Inflammatory macrophage treated with lipopolysaccharide for 4 hours (primary cell): ENCODE measurements at places on chromosomes 11 and 22.

DNA sequence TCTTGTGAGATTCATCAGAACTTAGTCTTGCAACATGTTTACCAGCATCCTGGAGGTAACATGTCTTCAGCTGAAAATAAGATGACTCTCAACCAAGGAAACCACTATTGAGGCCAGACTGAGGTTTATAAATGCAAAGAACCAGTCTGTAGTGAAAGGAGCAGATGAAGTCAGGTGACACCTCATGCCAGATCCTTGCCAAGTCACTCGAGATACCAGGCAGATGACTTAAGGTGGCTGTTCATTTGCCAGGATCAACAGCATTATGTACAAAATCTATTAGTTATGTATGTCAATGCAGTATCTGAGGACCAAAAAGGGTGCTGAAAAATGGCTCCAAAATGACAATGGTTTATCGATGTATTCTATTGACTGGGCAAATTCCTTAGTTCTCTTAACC lies 100.0 kb upstream of the SOX6 start:
- no peak for DNase-seq

GRCh38 chr11:60345489-60345888 lies 18.4 kb downstream of the MS4A6E start:
- peak; percentile 61 for DNase-seq

- no peak for DNase-seq
Measured at GRCh38 chr11:26936109-26936508, 57.8 kb upstream of the FIBIN start.

DNA sequence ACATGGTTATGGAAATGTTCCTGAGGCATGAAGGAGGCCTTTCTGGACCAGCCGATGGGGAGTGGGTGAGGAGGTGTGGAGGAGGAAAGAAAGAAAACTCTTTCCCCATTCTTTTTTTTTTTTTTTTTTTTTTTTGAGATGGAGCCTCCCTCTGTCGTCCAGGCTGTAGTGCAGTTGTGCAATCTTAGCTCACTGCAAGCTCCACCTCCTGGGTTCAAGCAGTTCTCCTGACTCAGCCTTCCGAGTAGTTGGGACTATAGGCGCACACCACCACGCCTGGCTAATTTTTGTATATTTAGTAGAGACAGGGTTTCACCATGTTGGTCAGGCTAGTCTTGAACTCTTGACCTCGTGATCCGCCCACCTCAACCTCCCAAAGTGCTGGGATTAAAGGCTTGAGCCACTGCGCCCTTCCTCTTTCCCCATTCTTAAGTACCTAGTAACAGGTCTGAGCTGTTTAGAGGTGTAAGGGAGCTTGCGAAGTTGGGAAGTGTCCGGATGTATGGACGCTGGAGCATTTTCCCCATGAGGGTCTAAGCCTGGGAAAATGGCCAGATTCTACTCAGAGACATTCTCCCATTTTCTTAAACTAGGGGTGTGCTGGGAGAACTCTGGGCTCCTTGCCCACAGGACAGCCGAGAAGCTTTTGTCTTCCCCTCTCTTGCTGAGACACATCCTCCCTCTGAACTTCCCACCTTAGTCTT lies 135.8 kb downstream of the TEAD1 start:
- DNase-seq = no peak

DNA sequence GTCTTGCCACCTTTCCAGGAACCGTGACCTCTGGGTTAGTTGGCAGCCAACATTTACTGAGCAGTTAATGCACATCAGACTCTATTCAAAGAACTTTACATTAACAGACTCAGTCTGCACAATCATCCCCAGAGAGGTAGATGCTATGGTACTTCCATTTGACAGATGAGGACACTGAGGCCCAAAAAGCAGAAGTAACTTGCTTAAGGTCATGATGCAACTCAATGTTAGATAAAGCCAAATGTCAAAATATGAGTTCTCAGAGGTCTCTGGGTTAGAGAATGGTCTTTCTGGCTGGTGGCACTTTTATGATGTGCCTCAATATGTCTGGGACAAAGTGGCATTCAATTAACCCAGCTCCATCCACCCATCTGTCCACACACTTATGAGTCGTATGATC lies 450.0 kb downstream of the MIAT start:
- DNase-seq = peak; percentile 17

- no peak for DNase-seq
Measured at GRCh38 chr11:114278342-114279065, 17.7 kb upstream of the NNMT start.

DNA sequence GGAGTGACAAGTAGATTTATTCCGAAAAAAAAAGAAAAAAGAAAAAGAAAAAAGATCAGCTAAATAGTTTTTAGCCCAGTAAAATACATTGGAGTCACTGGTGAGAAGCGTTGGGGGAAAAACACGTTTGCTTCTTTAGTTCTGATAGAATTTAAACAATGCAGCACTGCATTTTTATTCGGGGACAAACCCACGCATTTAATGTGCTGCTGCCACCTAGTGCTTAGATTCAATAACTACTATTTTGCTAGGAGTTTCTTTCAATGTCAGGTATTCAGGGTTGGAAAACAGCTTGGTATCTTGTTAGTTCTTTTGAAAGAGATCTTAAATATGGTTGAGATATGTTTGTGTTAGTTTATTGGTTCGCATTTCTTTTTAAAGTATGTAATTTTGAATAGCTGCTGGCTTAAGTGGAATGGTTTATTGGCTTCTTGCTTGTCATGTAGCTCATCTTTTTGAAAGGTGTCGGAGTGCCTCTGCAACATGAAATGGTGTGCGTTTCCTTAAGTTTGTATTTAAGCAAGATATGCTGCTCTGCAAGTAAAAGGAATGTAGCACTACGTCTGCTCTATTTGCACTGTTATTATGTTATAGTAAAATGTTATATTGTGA lies 41.9 kb downstream of the SVIP start:
- DNase-seq = peak; percentile 23

DNA sequence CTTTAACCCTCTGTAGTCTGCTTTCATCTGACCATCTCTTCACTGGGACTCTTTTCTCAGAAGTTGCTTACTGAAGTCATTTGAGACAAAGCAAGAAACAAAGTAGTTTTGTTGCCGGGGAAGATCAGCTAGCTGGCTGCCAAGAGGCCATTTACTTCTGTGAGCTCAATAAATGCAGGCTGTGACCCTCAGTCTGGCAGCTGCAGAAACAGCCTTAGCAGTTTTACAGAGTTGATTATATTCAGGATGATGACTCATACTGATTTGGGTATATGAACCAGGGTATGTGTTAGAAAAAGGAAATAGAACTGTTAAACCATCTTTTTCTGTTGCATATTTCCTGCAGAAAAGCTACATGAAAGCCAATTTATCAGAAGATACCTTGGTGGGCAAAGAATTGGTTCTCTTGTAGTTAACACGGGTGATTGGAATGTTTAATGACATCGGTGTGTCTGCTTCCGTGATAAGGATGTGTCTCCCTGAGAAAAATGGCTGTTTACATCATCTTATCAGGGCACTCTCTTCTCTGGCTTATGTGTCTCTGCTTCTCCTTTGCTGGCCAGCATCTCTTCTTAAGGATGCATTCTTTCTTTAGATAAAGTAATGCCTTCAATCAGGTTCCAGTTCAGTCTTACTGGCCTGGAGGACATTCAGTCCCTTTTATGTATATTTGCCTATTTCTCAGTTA lies 18.5 kb downstream of the FIBIN start:
- DNase-seq = no peak

- DNase-seq = peak; percentile 89
Measured at GRCh38 chr11:32894149-32894827, 1.7 kb downstream of the QSER1 start.

- no peak for DNase-seq
Measured at GRCh38 chr22:33893512-33893911, 26.8 kb downstream of the LARGE1 start.

GRCh38 chr22:22929381-22930221 lies 42.0 kb downstream of the IGLL5 start:
- peak; percentile 49 for DNase-seq

GRCh38 chr22:43449205-43449830 lies 37.5 kb downstream of the MPPED1 start:
- no peak for DNase-seq

DNA sequence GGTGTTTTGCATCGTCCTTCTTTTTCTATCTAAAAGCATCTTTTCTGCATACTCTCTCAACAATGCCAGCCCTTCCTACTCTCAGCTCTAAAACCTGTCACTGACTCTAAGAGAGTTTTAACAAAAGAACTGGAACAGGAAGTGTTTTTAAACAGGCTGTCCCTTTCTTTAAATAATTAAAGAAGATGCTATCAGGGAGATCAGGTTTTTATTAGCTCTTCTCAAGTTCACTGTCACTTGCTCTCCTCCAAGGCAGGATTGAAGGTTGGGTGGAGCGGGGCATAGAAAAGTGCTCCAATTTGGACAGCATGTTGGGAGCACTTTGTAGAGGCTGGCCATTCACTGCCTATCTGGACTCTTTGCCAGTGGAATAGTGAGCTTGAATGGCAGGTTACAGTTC lies 56.4 kb upstream of the BARX2 start:
- no peak for DNase-seq
